Stimulated activated CD4-positive, alpha-beta T cell treated with anti-CD3 and anti-CD28 coated beads, Interleukin-1b, Interleukin-23, amount 100 ng/mL, for 48 hours (primary cell): ENCODE measurements at places on chromosomes 7 and 10.

- no peak for DNase-seq
Observed at GRCh38 chr10:53537508-53537907, 764.9 kb upstream of the MBL2 start.

- DNase-seq = no peak
Observed at GRCh38 chr10:119203006-119203405, 4.4 kb upstream of the GRK5 start.

- DNase-seq = no peak
Observed at GRCh38 chr7:139714163-139714901, 63.5 kb downstream of the HIPK2 start.

GRCh38 chr10:34178196-34178595, 636.9 kb downstream of the PARD3 start:
- no peak for DNase-seq

DNA sequence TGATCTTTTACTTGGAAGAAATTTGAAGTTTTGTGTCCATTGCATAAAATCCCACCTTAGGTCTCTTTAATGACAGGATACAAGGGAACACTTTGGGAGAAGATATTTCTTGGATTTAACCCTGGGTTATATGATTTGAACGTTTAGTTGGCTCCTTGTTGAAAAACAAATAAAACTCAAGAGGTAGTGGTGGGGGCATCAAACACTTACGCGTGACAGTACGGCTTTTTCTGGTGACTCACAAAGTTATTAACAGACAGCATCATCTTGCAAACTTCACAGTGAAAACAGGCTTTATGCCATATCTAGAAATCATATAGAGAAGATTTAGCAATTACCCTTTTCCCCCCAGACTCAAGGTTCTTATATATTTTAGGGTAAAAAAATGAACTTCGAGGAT, 699 bp downstream of the NRAP start:
- no peak for DNase-seq

GRCh38 chr7:24213311-24213710, 70.7 kb upstream of the NPY start:
- DNase-seq = no peak

DNA sequence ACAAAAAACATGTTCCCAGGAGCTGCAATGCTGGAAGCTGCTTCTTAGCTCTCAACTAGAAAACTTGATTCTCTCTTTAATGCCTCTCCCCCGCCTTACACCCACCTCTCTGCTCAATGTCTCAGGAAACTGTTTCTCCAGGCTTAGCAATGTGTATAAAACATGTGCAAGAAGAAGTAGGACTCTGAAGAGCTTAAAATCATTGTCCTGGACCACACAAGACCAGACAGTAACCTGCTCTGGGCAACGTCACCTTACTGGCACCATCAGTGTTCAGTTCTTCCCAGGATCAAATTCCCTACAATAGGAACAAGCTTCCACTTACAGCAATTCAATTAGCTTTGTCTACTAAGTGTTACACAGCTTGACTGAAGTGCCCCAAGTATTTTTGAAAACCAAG, 104.9 kb downstream of the RAPGEF5 start:
- DNase-seq = no peak

DNA sequence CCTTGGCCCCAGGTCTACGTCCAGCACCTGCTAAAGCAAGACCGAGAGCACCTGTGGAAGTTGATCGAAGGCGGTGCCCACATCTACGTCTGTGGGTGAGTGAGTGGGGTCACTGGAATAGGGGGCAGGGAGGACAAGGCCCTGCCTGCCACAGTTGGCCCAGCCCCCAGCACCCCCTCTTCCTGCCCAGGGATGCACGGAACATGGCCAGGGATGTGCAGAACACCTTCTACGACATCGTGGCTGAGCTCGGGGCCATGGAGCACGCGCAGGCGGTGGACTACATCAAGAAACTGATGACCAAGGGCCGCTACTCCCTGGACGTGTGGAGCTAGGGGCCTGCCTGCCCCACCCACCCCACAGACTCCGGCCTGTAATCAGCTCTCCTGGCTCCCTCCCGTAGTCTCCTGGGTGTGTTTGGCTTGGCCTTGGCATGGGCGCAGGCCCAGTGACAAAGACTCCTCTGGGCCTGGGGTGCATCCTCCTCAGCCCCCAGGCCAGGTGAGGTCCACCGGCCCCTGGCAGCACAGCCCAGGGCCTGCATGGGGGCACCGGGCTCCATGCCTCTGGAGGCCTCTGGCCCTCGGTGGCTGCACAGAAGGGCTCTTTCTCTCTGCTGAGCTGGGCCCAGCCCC, 8.1 kb downstream of the TMEM120A start:
- DNase-seq = no peak

DNA sequence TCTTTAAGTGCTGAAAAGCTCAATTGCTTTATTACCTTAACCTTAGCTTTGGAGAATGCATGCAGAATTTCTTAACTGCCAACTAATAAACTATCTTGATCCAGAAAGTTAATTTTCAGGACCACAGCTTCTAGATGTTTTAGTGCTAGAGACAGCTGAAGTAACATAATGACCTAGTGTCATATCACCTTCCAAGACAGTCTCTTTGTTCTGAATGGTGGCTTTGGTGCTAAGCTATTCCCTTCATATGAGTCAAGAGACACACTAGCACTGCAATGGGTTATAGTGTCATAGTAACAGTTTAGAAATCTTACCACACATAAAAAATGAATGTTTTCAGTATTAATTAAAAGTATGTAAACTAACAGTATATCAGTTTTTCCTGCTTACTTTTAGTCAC, 115.4 kb upstream of the LRRN3 start:
- no peak for DNase-seq

- no peak for DNase-seq
Observed at GRCh38 chr10:71587941-71588573, 131.5 kb downstream of the C10orf105 start.

GRCh38 chr10:88810196-88810961, 7.8 kb downstream of the LIPM start:
- DNase-seq = no peak

GRCh38 chr7:90625562-90625961, 29.4 kb downstream of the CDK14 start:
- DNase-seq = no peak

DNA sequence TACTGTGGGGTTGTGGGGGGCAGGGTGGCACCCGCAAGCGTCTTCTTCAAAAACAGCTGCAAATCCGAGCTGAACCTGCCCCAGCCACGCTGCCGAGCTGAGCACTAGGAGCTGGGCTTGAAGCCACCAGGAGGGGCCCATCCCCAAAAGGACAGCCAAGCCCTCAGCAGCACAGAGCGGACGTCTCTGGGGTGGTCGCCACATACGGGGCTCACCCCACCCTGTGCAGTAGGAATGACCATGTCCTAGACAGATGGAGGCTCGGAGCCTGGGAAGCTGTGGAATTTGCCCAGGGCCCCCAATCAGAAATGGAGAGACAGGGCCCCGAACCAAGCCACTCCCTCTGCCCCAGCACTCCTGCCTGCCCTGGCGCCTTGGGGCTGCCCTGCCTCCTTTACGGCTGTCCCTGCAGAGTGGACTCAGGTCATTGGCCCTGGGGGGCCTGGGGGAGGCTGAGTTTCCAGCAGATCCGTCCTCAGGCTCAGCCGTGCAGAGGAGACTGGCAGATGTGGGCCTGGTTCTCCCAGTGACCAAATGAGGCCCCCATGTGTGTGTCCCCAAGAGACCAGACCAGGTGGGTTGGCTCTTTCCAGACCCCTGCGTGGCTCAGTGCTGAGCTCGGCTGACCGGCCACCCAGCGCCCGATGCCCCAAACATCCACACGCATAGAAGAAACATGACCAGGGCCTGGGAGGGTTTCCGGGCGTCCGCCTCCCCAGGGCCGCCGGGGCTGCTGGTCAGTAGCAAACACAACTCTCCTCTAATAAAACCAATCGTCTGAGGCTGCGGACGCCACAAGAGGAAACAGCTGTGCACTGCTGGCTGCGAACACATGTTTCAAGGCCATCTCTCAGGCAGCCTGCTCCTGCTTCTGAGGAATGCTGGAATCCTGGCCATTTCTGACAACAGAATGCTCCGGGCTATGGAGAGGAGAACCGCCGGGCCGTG, 54.9 kb downstream of the PDGFA start:
- DNase-seq = no peak

DNA sequence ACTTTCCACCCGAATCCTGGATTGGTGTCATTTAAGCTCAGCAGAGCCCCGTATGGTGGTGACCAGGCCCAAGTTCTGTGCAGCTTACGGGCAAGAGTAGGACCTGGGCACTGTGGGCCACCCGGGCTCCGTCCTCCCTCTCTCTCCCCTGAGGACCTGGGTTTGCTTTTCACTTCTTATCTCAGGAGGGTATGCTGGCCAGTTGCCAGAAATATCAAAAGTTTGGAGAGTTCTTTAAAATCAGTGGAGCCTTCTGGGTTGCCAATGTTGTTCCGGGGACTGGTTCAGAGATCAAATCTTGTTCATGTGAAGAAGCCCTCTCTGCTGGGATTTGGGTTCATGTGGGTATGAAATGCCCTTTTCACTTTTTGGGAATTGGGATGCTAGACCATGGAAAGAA, 145.4 kb downstream of the GRK5 start:
- DNase-seq = no peak

DNA sequence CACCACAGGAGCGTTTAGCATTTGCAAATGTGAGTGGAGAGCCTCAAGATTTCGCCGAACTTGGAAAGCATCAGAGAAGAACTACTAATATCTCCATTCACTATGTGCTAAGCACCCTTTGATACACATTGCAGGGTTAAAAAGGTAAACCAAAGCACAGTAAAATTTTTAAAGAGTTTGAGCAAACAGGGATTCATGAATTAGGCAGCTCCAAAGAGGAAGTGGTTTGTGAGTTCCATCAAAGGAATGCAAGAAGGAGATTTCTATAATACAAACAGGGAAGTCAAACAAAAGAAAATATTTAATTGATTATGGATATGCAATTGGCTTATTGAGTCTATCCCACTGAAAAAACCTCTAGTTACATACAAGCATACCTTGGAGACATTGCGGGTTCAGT, 81.1 kb upstream of the TMEM72 start:
- no peak for DNase-seq

- DNase-seq = no peak
Observed at GRCh38 chr7:64541438-64542359, 21.2 kb downstream of the ZNF680 start.

- no peak for DNase-seq
Observed at GRCh38 chr10:14555807-14556206, 218.9 kb downstream of the FAM107B start.

DNA sequence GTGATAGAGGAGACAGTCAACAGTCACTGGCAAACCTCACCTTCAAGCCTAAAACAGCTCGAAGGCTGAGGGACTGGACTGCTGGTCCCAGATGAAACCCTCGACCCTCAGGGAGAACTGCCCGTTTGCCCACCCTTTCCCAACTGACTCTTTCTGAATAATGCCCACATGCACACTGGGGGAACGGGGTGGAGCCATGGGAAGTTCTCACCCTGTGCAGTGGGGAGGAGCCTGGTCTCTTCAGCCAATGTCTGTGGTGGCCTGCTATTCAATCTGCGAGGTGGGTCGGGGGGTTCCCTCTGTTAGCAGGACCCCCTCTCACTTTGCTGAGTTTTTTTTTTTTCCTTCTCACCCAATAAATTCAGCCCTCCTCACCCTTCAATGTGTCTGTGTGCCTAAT, 14.5 kb downstream of the TOMM7 start:
- DNase-seq = no peak

- no peak for DNase-seq
Observed at GRCh38 chr10:91759581-91759986, 38.6 kb upstream of the TNKS2 start.

GRCh38 chr10:61797304-61798153, 104.0 kb upstream of the ARID5B start:
- DNase-seq = no peak

- no peak for DNase-seq
Observed at GRCh38 chr7:10245406-10245805, 728.3 kb upstream of the PHF14 start.

DNA sequence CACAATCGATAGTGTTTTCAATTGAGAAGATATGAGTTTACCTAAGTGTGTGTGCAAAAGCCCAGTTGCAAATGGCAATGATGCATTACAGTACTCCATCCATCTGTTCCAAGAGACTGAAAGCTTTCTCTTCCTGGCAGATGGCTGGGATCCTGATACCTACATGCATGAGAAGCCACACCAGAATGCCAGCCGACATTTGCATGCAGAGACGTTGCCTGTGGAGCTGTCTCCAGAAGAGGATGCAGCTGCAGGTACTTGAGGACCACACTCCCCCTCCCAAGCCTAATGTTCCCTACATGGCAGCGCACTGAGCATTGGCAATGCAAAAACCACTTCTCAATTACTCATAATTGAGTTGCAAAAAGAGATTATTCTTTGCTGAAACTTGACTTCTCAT, 332.1 kb downstream of the WDR11 start:
- DNase-seq = no peak

- no peak for DNase-seq
Observed at GRCh38 chr10:114266521-114266920, 27.5 kb downstream of the VWA2 start.

- no peak for DNase-seq
Observed at GRCh38 chr10:95789902-95790301, 33.9 kb downstream of the ENTPD1 start.
